KG1 (cell line): ENCODE measurements at places on chromosomes 7 and 10.

DNA sequence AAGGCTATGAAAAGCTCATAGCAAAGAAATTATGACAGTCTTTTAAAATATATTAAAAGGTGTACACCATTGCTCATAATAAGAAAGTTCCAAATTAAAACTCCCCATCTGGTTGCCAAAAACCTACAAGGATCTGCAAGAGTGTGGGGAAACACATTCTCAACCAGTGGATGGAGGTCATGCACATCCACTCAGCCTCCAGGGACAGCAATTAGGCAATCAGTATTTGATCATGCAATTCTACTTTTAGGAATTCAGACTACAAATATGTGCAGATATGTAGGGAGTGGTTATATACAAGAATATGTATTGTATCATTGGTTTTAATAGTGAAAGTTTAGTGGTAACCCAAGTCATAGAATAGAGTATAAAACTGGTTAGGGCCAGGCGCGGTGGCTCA is 157.8 kb downstream of the FGFR2 start:
- DNase-seq: no peak

DNA sequence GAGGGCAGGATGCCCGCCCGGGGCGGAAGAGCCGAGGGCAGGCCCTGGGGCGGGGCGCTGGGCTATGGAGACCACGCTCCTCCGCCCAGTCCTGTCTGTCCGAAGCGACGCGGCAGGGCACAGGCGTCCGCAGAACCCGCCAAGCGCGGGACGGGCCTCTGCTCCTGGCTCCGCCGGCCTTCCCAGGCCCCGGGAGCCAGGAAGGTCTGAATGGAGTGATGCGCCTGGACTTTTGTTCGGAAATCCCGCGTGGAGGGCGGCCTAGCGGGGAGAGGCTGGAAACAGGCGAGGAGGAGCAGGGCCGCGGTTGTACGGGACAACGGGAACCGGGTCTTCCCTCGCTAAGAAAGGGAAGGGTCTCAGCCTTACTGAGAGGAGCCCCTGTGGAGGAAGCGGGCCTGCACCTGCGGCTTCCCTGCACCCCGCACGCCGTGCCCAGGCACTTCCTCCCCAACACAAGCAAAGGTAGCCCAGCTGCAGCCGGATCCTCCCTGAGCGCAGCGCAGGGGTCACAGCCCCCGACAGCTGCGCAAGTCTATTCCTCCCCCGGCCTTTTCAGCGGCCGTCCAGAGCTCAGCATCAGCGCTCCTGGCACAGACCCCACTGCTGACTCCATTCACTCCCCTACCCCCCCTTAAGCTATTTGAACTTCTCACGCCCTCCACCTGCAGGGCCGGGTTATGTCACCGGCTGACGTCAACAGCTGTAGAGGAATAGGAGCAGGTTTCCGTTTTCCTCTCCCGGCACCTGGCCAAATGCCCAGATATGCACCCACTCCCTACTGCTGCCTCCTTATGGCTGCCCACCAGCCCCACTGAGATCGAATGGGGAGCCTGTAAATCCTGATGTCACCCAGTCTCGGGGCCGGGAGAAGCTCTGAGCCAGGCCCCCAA is 143.2 kb upstream of the RET start:
- no peak for DNase-seq

DNA sequence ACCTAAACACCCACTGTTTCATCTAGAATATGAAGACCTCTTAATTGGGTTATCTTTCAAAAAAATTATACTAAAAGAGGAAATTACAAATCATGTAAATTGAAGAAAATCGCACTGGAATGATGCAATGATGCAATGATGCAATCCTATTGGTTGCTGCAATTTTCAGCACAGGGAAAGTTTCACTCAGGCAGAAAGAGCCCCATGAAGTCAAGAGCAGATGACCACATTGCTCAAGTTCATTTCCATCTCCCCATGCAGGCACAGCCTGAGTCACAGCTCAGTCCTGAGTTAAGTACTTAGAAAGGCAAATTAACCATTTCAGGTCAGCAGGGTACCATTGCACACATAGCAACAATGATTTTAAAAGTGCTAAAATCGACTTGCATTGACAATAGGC is 180.3 kb upstream of the MYO3A start:
- DNase-seq: no peak

DNA sequence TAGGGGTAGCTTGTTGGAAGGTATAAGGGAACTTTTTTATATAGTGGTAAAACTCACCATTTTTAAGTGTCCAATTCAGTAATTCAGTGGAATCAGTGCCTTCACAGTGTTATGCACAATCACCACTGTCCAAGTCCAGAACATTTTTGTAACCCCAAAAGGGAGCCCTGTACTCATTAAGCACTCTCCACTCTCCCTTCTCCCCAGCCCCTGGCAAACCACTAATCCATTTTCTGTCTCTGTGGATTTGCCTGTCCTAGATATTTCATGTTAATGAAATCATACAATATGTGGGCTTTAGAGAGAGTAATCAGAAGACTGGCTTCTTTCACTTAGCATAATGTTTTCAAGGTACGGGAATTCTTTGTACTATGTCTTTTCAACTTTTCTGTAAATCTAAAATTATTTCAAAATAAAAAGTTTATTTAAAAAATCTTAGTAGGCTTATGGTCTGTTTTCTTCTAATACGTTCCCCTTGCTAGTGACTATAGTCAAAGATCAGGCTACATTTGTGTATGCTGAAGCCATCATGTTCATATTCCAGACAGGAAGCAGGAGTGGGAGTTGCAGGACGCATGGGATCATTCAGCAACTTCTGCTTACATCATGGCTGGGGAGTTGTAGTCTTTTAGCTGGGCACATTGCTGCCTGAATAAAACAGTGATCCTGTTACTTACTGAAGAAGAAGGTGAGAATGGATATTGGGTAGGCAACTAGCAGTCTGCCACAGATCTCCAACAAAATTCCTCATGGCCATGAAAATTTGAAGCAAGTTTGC is 35.4 kb upstream of the TAX1BP1 start:
- no peak for DNase-seq

- no peak for DNase-seq
These were observed 2.3 kb downstream of the TMEM184A start for GRCh38 chr7:1553512-1554210.

GRCh38 chr7:53521638-53522184 is 486.3 kb downstream of the POM121L12 start:
- no peak for DNase-seq

DNA sequence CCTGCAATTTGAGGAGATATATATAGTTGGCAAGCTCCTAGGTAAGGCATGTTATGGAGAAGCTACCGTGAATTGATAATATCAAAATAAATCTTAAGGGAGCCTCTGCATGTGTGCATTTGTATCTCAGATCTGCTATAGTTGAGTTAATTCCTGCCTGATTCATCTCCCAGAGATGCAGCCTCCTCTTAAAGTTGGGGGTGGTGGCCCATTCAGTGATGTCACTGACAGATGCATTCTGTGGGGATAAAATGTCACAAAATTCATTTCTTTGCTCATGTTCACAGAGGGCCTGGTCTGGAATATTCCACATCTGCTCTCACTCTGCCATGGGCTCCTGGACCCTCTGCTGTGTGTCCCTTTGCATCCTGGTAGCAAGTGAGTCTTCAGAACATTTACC is 185.8 kb upstream of the PRSS1 start:
- DNase-seq: no peak

GRCh38 chr10:114483575-114483974 is 79.3 kb upstream of the AFAP1L2 start:
- no peak for DNase-seq

- DNase-seq: peak; percentile 54
These were observed at the start of gene PANK1 for GRCh38 chr10:89644967-89645741. PANK1 (minus strand) TSS chr10:89645242; CDS start chr10:89644891, 351 bp downstream.

- no peak for DNase-seq
These were observed 63.2 kb upstream of the BMPER start for GRCh38 chr7:33842150-33842549.

DNA sequence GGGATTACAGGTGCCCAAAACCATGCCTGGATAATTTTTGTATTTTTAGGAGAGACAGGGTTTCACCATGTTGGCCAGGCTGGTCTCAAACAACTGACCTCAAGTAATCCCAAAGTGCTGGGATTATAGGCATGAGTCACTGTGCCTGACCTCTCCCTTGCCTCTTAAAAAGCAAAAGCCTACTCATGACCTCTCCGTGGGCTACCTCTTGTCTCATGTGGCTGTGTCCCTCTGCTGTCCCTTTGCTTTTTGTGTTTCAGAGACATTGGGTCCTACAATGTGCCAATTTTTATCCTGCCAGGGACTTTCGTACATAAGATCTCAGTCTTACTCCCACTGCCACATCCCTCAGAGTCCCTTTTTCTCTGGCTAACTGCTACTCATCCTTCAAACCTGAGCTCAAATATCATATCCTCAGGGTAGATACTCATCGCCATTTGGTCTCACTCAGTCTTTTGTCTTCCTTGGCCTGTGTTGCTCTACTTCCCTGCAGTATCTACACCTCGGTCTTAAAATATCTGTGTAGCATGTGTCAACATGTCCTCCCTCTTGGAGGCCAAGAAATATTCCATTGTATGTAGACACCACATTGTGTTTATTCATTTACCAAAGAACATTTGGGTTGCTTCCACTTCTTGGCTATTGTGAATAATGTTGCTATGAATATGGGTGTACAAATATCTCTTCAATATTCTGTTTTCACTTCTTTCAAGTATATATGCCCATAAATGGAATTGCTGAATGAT is 465.0 kb upstream of the KLF6 start:
- DNase-seq: no peak
